ENCODE measurements at places on chromosomes 2 and 18.

GRCh38 chr2:88810488-88810887, 119.0 kb downstream of the RPIA start:
- DNase-seq = no peak

DNA sequence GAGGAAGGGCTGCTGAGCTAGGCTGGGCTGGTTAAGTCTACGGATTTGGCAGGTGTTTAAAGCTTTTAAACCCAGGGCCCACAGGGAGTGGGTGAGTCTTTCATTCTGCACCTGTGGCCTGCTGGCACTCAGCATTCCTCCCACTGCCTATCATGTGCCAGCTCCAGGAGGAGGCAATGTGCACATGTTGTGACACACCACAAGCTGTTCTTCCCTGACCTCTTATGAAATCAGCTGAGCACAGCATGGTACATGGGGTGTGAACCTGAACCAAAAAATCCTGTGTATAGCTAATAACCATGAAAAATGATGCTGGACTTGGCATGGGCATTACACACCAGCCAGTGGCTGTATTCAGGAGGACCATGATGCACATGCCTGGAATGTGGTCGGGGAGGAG, 297.9 kb upstream of the MMADHC start:
- no peak for DNase-seq

DNA sequence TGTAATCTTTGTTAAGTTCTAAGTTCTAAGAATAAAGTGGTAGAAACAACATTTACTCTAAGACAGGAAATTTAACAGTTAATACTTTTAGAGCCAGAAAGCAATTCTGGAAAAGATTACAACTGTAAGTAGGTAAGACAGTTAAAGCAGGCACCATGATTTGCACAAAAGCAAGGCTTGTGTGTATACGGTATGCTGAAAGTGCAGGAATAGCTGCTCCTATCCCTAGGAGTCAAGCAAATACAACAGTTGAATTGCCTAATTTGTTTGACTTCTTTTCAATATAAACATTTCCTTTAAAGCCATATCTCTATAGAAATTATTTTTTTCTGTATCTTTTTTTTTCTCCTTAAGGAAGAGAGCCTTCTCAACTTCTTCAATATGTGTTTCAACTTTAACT, 116.4 kb downstream of the KCNJ3 start:
- no peak for DNase-seq

GRCh38 chr2:206164261-206164862, 4.7 kb downstream of the EEF1B2 start:
- no peak for DNase-seq

DNA sequence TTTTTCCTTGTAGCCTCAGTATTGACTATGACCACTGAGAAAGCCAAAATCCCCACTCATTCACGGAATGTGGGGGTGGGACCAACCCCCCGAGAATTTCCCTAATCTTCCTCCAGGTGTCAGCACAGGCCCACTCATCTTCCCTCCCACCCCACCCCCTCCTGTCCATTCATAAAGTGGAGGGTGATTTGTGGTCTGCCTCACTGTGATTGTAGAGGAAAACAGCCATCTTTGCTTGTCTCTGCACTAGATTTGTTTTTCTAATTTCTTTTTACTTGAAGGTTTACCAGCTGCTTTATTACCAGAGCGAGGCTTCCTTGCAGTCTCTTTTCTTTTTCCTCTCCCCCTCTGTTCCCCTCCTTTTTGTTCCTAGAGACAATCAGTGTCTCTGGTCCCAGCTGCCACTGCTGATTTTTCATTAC, 171.8 kb downstream of the ICOS start:
- no peak for DNase-seq

GRCh38 chr2:13543550-13543949, 826.8 kb downstream of the TRIB2 start:
- no peak for DNase-seq

DNA sequence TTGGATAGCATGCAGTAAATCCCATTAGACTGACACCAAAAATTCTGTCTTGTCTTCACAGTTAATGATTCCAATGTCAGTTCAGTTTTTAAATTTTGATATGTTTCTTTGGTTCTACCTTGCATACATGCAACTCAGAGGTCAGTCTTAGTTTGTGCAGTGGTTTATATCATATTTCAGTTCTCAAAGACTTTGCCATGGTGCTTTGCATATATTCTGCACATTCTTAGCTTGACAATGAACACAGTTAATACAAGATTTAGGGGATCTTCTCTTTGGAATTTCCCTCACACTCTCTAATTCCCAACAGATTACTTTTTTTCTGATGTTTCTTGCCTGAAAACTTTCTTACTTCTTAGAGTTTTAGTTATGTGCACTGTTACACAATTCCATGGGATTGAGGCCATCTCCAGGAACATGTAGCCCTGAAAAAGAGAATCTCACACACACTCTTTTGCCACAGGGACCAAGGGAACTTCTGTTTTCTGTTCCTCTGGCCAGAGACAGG, 17.3 kb downstream of the NOL4 start:
- no peak for DNase-seq

GRCh38 chr2:24721470-24721869, 71.7 kb downstream of the PTRHD1 start:
- DNase-seq = no peak

Measured in omental fat pad (tissue), 4 donors.